ENCODE measurements at places on chromosomes 3 and 15.

DNA sequence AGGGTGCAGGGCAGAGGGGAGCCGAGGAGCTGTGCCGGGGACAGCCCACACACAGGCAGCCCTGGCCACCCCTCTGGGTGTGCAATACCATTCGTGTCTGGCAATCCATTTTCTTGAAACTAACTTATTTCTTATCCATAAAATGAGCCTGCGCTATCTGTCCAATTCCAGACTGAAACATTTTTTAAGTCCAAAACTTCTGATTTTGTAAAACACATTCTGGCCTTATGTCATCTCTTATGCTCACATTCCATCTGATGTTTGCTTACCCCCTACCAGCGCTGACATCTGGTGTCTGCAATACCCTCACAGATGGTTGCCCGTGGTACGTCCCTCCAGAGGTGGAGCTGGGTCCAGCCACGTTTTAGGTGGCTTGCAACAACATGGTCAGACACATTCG, 31.8 kb downstream of the PCSK6 start:
- no peak for DNase-seq

DNA sequence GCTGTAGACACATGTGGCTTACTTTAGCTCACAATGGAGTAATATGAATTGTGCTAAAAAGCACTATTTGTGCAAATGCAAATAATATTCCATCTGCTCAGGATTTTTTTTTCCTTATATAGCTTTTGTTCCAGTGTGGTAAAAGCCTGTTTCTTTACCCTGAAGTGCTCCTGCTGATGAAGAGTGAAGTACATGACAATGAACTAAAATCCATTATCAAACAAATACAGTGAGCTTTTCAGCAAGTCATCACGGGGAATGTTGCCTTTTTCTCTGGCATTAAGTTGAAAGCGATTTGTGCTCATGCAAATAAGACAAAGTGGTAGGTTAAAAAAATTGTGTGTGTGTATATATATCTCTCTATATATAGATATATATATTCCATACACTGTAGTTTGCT, 28.6 kb upstream of the CCDC39 start:
- no peak for DNase-seq

- DNase-seq: no peak
These were observed 2.6 kb downstream of the DALRD3 start for GRCh38 chr3:49015765-49016164.

GRCh38 chr3:127658234-127658633, 14.5 kb upstream of the ABTB1 start:
- no peak for DNase-seq

DNA sequence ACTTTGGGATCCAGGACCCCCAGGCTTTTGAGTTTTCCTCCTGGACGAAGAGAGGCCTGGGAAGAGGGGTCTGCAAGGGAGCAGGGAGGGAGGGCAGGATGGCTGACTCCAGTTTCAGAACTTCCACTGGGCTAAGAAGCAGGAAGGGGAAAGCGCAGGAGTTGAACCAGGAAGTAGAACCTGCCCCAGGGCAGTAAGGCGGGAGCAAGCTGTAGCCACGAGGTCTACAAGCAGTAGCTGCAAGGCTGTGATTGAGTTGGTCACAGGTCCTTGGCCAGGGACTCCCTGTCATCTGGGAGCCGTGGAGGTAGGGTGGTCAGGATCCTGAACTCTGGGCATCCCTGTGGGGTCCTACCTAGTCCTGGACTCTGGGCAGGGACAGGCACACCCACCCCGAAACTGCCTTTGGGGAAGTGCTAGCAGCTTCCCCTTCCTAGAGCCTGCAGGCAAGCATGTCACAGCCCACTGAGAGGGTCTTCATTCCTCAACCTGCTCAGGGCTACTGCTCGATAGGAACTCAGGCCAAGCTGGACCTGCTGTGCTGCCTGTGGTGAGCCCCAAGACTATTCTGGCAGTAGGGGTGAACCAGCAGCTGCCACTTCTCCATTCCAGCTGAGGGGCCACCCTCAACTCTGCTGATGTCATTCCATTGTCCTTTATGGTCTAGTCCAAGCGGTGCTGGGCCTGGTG, 5.8 kb upstream of the GNAI2 start:
- peak; percentile 42 for DNase-seq

GRCh38 chr15:49040151-49040550, 6.1 kb downstream of the SECISBP2L start:
- peak; percentile 88 for DNase-seq

DNA sequence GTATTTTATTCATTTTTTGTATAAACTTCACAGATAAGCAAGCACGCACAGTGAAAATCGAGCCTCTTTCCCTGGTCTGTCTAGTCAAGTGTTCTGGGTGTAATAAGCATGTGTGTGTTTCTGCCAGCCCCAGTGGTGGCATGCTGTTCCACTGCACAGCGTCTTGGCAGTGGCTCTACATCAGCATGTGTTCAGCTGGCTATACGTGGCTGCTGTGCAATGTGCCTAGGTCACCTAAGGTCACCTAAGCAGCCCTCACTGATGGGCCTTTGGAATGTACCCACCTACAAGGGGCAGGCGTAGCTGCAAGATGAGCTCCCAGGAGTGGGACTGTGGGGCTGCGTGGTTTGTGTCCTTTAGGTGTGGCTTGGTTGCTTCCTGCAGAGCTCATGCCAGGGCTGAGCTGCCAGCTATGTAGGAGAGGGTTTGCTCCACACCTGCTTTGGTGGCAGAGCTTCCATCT, 4.9 kb downstream of the LIMD1 start:
- DNase-seq: no peak

DNA sequence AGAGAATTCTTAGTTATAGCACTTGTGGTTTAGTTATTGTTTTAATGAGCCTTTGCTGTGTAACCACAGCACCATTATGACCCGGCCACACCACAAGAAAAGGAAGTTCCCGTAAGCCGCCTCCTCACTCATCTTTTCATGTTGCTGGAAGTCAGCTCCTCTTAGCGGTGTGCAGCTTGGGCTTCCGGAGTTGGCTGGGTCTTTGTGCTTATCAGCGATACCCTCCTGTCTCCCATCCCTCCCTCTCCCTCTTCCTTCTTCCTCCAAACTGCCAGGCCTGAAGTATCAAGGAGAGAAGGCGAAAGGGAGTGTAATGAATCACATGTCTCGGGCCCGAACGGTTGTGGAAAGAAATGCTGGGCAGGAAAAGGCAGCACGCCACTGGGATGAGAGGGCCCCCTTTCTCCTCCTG, 353.5 kb downstream of the MCTP2 start:
- DNase-seq: no peak

- DNase-seq: no peak
These were observed 45.8 kb downstream of the SPSB4 start for GRCh38 chr3:141096981-141097380.

GRCh38 chr15:75651810-75652543, 4.3 kb downstream of the SNX33 start:
- no peak for DNase-seq
